ENCODE measurements at places on chromosomes 2 and 18.

GRCh38 chr2:85560812-85561279 lies 447 bp downstream of the GGCX start:
- DNase-seq: no peak

GRCh38 chr2:54969940-54970338 lies 80.3 kb downstream of the RTN4 start:
- DNase-seq: no peak

DNA sequence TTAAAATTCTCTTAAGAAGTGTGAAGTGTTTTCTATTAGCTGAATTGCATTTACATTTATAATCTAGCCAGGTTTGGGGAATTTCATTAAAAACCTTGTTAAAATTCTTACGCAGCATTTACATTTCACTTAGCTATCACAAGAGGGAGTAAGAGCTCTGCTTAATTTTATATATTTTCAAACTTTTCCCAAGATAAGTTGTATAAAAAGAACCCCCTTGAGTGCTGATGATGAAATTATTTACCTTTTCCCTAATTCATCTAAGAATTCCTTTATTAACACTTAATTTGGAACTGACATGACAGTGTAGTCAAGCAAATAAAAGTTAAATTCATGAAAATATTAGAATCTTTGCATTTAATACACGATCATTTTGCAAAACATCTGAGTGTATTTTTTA lies 54.2 kb upstream of the ZSWIM2 start:
- DNase-seq: no peak

- DNase-seq: peak; percentile 82
These were observed at the start of gene VPS54 for GRCh38 chr2:64019083-64019974. VPS54 (minus strand) TSS chr2:64019428; CDS start chr2:63983999, 35,429 bp downstream.

DNA sequence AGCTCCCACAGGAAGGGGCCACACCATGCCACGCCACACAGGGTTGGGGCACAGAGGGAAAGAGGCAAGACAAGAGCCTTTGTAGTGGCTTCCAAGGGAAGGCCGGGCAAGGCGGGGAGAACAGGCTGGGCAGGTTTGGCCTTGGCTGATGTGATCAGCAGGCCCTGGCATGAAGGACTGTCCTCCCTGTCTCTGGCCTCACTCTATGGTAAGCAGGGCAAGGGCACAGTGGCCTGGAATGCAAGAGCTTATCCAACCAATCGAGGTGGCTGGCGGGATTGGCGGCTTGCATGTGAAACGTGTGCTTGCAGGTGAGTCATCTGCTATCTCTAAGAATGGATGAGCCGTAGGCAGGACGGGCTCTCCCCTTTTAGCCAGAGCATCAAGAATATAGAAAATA lies 6.4 kb upstream of the ATP9B start:
- DNase-seq: peak; percentile 83

GRCh38 chr18:68445668-68446426 lies 269.1 kb downstream of the TMX3 start:
- no peak for DNase-seq

DNA sequence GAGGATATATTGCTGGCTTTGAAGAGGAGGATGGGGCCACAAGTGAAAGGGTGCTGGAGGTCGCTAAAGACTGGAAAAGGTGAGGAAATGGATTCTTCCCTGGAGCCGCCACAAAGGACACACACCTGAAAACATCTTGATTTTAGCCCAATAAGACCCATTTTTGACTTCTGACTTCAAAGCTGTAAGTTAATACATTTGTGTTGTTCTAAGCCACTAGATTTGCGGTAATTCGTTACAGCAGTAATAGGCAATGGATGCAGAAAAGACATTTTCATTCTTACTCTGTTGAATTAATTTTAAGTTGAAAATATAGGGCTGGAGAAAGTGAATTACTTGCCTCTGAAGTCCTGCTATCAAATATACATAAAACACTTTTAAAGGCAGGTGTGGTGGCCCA lies 117.7 kb upstream of the RAB12 start:
- no peak for DNase-seq

DNA sequence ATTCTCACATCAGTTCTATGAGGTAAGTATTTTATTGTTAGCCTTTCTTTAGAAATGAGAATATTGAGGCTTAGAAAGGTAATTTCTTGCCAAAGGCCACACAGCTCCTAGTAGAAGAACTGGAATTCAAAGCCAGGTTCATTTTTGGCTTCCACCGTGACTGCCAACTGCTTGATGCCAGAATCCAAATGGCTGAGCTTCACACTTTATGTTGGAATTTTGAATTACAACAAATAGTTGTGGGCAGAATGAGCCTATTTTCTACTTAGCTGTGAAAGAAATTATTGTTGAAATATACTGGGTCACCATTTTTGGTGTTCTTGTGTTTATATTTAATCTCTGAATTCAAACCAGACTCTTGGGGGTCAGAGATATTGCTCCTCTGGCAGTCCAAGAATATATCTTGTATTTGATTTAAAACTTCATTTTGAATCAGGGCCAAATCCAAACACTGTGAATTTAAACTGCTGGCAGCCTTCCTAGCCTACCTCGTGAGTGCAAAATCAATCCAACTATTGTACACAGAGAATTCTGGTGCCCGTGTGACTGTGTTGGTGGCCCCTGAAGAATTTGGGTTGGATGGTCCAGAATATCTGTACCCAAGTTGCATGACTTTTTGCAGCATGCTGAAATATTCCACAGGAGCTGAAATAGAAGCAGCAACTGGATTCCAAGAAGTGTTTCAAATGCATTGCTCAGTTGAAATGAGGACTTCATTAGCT lies 35.6 kb upstream of the LPIN1 start:
- DNase-seq: no peak

- DNase-seq: no peak
These were observed 204.7 kb upstream of the ITGA4 start for GRCh38 chr2:181252262-181253148.

- no peak for DNase-seq
These were observed 506.1 kb downstream of the PARD3B start for GRCh38 chr2:205051417-205051816.

GRCh38 chr2:24899361-24899910 lies 20.6 kb downstream of the ADCY3 start:
- DNase-seq: peak; percentile 35

GRCh38 chr18:5961828-5962150 lies 66.5 kb upstream of the TMEM200C start:
- no peak for DNase-seq

GRCh38 chr18:48098007-48098406 lies 167.5 kb upstream of the SMAD2 start:
- DNase-seq: no peak
